ENCODE measurements at places on chromosomes 4 and X. TPM values are rescaled to one million over a fixed set of nuclear protein-coding genes. Genes with fewer than 3 reads are reported as not detected.

Gene PITX2
- total RNA-seq = 0.44 TPM

Gene ARHGAP24
- 17.4 TPM for total RNA-seq

Gene CCSER1
- 0.05 TPM for total RNA-seq

Gene S100P
- 2.3 TPM for total RNA-seq

Gene SLC7A11
- total RNA-seq = 6.4 TPM

Gene NDNF
- 0.10 TPM for total RNA-seq

Data from Panc1 (cell line).